ENCODE measurements at places on chromosomes 7 and 10.

DNA sequence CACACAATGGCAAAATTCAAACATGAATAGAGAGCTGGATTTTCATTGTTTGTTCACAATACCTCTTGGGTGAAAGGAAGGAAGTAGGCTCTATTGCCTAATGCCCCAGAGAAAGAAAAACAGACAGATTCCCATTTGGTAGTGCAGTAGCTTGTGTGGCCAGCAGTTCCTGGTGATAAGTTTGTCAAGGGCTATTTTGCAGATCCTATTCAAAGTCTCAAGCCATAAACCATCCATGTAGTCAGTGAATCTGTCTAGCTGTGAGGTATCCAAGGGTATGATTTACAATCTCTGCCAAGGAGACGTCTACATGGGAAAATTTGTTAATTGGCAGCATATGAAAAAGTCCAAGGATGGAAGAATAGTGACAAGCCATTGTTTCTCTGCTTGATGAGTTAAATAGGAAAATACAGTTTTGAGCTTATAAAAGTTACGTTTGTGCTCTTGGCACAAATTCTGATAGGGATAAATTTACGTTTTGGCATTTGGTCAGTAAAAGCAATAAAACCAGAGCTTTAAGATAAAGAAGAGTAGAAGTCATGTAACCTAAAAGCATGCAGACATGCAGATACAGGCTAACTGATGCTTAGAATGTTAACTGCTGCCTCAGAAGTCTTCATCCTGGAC, 269.1 kb downstream of the GATA3 start:
- no peak overlapping the region for H3K27ac ChIP-seq
- no peak overlapping the region for H3K4me3 ChIP-seq
- no peak for DNase-seq
- peaks cover 2% of the 10 kb centered on the region for H3K27me3 ChIP-seq

DNA sequence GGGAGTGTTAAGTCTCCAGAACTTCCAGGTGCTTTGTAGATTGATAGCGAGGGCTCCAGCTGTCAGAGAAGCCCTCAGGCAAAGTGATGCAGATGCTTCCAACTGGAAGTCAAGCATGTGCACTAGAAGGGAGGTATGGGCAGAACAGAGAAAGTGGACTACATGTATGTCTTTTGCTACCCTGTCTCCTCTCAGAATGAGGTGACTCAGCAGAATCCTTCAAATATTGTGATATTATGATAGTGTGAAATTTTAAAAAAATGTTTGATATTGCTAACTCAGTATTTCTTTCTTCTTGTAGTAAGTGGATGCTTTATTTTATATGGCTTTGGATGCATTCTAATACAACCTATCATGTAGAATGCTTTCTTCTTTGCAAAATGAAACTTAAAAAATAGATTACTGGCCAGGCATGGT, 138.9 kb upstream of the SVIL start:
- H3K4me3 ChIP-seq: no peak overlapping the region

DNA sequence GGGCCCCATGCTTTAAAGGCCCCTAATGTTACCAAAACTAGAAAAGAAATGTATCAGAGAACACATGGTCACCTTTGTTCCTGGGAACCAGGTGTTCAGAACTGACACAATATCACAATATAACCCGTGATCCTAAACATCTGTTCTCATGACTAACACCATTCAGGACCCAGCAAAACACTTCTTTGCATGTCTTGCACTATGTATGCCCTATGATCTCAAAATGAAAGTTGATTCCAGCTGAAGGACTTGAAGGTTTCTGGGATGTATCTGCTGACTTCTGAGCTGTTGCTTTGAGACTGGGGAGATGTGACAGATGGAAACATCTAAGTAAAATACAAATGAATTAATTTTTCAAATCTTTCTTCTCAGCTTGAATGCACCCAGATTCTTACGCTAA, 37.5 kb upstream of the PIK3CG start:
- H3K27ac ChIP-seq: no peak overlapping the region
- no peak for DNase-seq
- H3K36me3 ChIP-seq: no peaks in the 10 kb centered on the region
- no peaks in the 10 kb centered on the region for H3K4me1 ChIP-seq
- H3K27me3 ChIP-seq: no peaks in the 10 kb centered on the region

DNA sequence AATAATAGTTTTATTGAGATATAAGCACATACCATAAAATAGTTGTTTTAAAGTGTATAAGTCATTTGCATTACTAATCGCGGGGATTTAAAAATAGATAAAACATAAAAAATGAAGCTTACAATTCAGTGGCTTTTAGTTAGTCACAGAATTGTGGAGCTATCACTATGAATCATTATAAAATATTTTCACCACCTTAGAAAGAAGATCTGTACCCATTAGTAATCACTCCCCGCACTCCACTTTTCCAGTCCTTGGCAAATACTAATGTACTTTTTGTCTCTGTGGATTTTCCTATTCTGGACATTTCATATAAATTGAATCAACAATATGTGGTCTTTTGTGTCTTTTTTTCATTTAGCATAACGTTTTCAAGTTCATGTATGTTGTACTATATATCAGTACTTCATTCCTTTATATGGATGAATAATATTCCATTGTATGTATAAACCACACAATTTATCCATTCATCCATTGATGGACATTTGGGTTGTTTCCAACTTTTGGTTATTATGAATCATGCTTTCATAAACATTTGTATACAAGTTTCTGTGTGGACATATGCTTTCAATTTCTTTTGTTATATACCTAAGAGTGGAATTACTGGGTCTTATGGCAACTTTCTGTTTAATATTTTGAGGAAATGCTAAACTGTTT, 162.5 kb downstream of the MAGI2 start:
- DNase-seq: no peak
- no peak overlapping the region for H3K27ac ChIP-seq
- H3K36me3 ChIP-seq: no peaks in the 10 kb centered on the region
- H3K4me1 ChIP-seq: no peaks in the 10 kb centered on the region
- H3K27me3 ChIP-seq: no peaks in the 10 kb centered on the region

- DNase-seq: no peak
- H3K4me3 ChIP-seq: no peak overlapping the region
- no peak overlapping the region for H3K27ac ChIP-seq
- no peaks in the 10 kb centered on the region for H3K4me1 ChIP-seq
These were observed 16.3 kb downstream of the ZNF804B start for GRCh38 chr7:88775838-88776237.

DNA sequence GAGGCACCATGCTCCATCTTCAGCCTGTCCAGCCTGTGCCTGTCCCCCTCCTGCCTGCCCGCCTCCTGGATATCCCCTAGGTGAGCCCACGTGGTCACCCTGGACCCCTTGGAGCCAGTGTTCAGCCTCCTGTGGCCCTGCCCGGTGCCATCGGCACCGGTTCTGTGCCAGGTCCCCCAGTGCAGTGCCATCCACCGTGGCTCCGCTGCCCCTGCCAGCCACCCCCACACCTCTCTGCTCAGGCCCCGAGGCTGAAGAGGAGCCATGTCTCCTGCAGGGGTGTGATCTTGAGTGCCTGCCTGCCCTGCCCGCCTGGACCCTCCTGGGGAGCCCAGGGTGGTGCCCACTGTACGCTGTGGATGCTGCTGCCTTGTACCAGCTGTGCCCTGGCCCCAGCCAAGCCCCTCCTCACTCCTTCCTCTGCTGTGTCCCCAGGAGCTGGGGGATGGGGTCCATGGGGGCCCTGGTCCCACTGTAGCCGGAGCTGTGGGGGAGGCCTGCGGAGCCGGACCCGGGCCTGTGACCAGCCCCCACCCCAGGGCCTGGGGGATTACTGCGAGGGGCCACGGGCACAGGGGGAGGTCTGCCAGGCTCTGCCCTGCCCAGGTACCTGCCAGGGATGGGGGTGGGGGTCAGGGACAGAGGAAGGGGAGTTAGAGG, 26.2 kb upstream of the ZNF862 start:
- no peak for DNase-seq
- H3K4me3 ChIP-seq: no peak overlapping the region
- no peak overlapping the region for H3K27ac ChIP-seq

- H3K36me3 ChIP-seq: no peaks in the 10 kb centered on the region
- H3K27ac ChIP-seq: no peak overlapping the region
- no peaks in the 10 kb centered on the region for H3K27me3 ChIP-seq
- DNase-seq: no peak
- no peaks in the 10 kb centered on the region for H3K4me1 ChIP-seq
These were observed 1087.0 kb upstream of the AUTS2 start for GRCh38 chr7:68511281-68511680.

DNA sequence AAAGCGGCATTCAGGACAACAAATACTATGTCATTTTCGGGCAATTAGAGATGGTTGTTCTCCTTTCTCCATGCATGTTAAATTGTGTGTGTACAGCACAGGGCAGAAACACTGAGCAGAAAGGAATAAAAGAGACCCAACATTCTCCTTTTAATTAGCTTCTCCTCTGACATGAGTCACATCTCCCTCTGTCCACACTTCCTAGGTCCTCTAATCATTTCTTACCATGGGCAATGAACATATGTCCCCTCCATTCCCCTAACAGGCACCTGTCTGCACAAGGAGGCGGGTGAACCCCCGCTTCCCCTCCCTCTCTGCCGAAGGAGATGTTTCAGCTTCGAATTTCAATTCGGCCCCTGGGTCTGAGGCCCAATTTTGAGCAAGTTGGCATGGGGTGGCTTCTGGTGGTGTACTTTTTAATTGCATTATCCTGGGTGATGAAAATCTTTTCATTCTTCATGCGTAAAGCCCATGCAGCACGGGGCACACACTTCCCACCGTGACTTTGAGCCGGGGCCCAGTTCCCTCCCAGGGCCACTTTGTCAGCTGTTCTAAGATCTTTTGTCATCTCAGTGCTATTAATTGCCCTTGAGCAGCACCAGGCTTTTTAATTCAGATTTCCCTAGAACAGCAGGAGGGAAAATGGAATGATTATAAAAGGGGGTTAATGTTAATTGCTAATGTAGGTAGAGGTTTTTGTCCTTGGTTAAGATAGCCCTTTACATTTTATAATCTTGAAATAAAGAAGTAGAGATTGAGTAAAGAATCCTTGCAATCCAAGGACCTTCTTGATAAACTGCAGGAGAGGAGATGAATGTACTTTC, 219.5 kb upstream of the NRP1 start:
- no peak overlapping the region for H3K4me3 ChIP-seq
- H3K4me1 ChIP-seq: no peaks in the 10 kb centered on the region
- no peak overlapping the region for H3K27ac ChIP-seq
- no peak for DNase-seq
- H3K36me3 ChIP-seq: no peaks in the 10 kb centered on the region
